Putamen (tissue), 1 donor: ENCODE measurements at places on chromosomes 11 and 22.

DNA sequence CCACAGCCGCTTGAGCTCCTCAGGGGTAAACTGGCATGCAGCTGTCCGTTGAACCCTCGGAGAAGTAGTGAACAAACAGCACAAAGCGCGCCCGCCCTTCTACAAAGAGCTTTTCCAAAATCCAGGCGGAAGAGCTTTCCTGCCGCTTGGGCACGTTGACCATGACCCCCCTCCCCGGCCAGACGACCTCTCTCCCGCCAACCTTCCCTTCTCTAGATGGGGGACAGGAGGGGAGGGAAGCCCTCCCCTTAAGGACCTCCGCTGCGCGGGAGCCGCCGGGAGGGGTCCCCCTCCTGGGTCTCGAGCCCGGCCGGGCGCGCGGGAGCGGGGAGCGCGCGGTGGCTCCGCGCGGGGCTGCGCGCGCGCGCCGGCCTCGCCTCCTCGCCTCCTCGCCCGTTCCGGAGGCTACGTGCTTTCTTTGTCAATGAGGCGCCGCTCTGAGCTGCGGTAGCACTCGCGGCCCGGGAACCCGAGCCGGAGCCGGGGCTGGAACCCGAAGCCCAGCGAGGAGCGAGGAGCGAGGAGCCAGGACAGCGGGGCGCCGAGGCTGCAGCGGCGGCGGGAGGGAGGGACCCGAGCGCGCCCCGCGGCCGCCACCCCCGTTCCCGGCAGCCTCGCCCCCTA lies 118.6 kb downstream of the HIPK3 start:
- peak; percentile 43 for DNase-seq

- no peak for DNase-seq
These were observed 7.0 kb upstream of the TBC1D10A start for GRCh38 chr22:30333707-30334087.

GRCh38 chr11:55719608-55720160 lies 53.6 kb upstream of the OR5D13 start:
- no peak for DNase-seq

DNA sequence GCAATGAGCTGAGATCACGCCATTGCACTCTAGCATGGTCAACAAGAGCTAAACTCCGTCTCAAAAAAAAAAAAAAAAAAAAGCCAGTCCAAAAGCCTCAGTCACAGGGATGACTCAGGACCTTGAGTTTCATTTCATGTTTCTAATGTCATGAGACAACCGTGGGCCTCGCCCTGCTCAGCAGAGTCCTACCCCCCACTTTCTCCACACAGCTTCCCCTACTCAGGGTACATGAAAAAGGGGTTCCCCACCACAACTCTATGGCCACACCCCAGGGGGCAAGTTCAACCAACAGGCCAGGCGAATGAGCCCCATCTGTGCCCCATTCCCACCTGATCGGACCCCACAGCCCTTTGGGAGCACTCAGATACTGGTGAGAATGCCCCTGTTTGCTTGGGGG lies 24.3 kb upstream of the ADA2 start:
- no peak for DNase-seq

GRCh38 chr11:55106391-55106790 lies 155.6 kb upstream of the TRIM48 start:
- no peak for DNase-seq

- DNase-seq, result no peak
These were observed 217.6 kb downstream of the NTM start for GRCh38 chr11:131588057-131588456.

DNA sequence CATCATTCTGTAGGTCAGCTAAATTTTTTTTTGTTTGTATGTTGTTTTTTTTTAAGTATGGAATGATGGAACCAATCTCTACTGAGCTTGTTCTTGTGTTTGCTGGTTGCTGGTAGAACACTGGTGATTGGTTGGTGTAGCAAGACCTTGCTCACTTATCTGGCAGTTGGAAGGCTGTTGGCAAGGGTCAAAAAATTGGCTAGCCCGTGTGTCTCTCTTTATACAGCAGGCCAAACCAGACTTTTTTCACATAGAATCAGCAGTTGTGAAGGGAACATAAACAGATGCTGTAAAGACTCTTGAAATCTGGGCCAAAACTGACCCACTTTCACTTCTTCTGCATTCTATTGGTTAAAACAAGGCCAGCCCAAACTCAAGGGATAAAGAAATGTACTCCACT lies 2026.5 kb downstream of the LRRC4C start:
- DNase-seq, result no peak

DNA sequence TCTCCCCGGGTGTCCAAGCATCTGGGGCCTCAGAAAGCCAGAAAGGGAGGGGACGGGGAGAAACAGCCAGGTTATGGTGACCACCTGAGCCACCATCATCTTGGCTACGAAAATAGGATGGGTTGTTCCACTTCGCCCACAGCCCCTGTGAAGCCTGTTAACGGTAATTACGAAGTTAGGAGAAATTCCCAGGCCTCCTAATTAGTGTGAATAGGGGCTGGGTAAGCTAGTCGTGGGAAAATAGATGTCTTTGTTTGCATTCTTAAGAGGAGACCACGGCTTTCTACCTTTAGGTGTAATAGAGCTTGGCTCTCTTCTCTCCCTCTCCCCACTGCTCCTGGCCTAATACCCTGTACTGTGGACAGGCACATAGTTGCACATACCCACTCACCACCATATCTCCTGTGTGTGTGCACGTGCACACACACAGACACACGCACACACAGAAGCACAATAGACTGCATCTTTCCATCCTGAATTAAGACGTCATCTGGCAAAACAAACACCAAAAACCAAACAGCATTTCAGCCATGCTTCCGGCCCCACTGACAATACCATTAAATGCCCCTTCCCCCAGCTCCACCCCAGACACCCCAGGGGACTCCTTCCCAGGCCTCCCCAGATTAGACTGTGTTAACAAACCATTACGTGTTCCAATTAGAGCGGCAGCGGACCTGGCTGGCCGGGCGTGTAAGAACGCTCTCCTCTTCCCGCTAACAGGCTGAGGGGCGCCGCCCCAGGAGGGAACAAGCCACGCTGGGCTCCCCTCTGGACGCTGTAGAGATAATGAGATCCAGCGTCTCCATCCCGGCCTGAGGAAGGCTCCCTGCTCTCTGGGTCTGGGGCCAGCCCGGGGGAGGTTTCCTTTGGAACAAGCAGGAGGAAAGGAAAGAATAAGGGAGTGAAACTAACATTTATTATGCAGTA lies 72.8 kb downstream of the TP53I11 start:
- no peak for DNase-seq

DNA sequence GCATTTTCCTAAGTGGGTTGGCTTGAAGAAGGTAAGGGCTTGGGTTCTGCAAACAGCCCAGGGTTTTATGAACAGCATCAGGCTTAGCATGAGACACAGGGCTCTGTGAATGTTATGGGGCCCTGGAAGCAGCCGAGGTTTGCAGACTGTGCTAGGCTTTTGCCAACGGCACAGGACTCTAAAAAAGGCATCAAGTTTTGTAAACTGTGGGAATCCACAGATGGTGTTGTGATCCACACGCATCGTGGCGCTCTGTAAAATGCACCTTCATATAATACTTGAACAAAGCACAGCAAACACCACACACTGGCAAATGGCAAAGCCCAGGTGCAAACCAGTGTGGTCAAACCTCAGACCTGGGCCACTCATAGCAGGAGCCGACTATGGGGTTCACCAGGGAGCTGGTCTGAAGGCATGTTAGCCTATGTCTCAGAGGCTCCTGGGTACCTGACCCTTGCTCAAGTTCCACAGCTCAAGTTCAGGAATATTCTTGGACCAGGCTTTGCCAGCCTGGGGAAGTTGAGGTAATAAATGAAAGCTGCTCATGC lies 2.4 kb upstream of the SLCO2B1 start:
- DNase-seq, result no peak

DNA sequence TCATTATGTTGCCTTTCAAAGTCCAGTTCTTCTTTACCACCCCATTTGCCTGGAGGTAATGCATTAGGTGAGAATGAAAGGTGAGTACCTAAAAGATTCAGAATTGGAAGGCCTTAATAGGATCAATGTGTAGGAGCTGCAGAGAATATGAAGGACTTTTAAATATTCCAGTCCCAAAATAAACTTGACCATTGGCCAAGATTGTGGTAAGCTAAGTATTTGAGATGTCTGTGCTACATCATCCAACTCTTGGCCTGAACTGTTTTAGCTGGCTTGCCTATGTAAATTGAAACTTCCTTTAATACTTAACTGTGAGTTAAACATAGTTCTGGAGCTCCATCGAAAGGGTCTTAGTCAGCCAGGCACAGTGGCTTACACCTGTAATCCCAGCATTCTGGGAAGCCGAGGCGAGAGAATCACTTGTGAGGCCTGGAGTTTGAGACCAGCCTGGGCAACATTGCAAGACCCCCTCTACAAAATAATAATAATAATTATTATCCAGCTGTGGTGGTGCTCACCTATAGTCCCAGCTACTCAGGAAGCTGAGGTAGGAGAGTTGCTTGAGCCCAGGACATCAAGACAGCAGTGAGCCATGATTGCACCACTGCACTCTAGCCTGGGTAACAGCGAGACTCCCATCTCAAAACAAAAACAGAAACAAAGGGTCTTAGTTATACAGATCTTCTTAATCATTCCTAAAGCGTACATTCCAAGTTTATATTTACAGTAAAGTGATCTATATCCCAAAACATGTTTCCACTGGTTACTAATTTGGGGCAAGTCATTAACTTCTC lies 29.8 kb downstream of the MTMR3 start:
- no peak for DNase-seq
